ENCODE measurements at places on chromosomes 1 and 21.

DNA sequence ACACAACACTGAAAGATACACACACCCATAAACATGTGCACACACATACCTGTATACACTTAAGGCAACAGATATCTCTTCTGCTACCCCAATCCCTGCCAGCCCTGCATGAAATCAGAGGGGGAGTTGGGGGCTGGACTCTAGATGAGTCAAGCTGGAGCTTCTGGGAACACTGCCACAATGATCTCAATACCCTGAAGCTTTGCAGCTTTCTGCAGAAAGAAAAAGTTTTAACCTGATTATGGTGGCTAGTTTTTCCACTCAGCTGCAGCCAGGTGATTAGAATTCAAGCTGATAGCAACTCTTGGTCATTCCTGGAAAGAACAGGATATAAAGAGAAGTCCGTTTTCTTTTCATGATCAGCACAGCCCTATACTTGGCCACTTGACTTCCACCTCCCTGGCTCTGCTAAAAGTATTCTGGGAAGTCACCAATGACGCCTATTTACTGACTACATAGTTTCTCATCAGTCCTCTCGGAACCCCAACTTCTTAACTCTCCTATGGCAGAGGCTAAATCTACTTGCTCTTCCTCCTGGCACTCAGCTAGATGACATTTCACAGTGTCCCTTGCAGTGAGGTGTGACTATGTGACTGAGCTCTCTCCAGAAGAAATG, 20.7 kb upstream of the DNASE2B start:
- no peak for DNase-seq

DNA sequence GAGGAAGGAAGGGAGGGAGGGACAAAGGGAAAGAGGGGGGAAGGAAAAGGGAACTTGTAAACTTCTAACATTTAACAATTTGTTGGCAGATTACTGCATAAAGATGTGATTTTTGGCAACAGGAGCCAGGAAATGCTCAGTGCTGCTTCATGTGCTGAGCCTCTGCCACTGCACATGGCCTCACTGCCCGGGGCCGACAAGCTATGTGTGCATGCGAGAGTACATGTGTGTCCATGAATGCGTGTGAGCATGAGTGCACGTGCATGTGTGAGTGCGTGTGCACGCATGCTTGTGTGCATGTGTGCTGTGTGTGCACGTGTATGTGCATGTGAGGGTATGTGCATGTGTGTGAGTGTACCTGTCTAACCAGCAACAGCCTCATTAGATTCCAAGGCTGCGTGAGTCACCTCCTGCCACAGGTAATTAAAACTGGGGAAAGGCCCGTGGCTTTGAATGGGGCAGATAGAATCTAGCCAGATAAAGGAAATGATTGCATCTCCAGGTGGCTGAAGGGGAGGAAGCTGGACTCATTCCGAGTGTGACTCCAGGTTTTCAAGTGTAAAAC, 41.4 kb upstream of the TSPEAR start:
- DNase-seq: no peak

- no peak for DNase-seq
Observed at GRCh38 chr1:85406081-85406480, 58.9 kb downstream of the DDAH1 start.

- no peak for DNase-seq
Observed at GRCh38 chr1:25856856-25857255, 2.4 kb downstream of the AUNIP start.

DNA sequence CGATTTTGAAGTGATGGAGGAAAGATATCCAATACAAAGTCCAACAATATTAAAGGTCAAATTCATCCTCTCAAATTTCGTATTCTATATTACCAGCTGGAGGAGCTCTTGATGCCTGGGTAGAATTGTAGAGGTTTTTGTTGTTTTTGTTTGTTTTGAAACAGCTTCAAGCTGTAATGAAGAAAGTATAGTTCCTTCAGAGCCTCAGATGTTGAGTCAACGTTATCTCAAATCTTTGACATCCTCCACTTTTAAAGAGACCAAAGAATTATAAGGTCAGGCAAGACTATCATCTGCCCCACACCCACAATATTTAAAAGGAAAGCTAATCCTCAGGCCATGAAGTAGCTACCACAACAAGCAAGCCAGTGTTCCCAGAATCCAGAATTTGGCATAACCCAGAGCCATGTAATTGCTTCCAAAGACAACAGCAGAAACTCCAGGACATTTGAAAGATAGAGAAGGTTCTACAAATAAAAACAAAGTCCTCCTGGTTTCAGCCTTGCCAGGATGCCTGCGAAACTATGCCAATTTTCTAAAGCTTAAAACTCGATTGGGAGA, 24.9 kb downstream of the VAV3 start:
- no peak for DNase-seq

DNA sequence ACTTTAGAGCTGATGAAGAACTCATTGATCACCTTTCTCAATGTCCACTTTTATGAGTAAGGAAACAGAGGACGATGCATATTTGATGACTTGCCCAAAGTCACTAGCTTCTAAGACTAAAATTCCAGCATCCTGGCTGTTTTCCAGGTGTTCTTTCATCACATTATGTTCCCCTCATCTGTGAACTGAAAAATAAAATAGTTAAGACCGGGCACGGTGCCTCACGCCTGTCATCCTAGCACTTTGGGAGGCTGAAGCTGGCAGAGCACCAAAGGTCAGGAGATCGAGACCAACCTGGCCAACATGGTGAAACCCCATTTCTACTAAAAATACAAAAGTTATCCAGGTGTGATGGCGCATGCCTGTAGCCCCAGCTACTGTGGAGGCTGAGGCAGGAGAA, 297.5 kb downstream of the DUSP10 start:
- DNase-seq: no peak

DNA sequence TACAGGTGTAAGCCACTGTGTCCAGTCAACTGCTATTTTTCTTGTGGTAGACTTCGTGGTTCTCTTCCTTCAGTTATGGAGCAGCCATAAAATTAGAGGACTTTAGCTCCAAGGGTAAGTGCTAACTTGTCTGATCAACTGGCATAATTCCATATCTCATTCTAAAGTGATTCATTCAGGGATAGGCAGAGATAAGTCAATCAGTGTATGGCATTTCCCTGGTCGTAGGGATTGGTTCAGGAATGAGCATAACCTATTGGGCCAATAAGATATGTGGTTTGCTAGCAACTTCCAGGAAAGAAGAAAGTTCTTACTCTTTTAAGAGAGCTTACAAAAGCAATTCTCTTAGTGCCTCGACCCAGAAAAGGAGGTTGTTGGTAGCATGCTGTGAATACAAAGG, 4.7 kb upstream of the ZSWIM5 start:
- no peak for DNase-seq

- DNase-seq: no peak
Observed at GRCh38 chr1:153261281-153262069, 2.0 kb downstream of the LORICRIN start.

GRCh38 chr1:114700036-114700600, 4.8 kb upstream of the AMPD1 start:
- DNase-seq: no peak

DNA sequence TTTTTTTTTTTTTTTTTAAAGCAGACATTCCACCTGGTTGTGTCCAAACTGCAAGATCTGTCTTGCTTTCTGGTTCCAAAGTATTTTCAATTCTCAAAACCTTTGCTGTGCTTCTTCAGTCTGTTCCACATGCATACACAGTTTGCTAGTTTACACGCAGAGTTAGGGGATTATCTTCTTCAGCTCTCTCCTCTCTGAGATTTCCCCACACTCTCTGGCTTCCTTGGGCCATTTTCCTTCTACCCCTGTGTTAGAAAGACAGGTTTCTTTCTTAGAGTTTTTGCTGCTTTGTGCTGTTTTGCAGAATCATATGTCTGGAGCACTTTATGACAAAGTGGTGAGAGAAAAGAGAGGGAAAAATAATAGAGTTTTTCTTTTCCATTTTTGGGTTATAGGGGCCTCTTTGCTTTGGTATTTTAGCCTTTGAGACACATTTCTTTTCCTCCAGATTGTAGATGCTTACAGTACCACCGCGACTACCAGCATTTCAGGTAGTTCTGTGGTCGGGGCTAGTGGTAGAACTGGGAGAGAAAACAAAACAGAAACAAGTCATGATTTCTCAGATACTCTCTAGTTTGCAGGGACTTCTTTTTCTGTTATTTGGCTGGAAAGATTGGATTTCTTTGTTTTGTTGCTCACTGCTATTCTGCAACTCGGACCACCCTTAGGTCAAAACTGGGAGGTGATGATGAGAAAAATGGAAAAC, 66.3 kb downstream of the RABGAP1L start:
- DNase-seq: no peak

- DNase-seq: no peak
Observed at GRCh38 chr1:113804421-113805255, 7.6 kb downstream of the RSBN1 start.

DNA sequence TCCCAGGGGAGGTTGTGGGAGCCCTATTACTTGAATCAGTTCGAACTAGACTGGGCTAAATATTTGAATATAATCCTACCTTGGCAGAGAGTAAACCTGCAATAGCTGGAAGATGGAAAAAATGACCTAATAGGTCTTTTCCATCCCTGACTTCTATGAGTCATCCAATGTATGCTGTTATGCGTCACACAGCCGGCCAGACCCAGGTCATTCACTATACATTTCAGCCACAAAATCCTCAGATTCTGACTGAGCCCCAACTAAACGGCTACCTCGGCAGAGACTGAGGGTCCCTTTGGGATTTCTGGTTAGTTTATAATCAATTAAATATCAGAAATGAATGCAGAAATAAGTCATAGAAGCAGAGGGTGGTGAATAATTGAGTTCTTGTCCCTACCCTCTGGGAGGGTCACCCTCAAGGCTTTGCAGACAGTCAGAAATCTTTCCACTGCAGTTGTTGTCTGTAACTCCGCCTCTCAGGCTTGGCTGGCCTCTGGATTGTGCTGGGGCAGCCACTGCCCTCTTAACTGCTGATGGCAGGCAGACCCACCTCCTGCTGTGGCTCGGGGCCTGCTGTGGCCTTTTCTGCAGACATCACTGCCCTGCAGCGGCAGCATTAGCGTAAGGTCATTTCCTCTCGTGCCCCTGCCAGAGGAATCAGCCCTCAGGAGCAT, 240.5 kb downstream of the TGFB2 start:
- no peak for DNase-seq

DNA sequence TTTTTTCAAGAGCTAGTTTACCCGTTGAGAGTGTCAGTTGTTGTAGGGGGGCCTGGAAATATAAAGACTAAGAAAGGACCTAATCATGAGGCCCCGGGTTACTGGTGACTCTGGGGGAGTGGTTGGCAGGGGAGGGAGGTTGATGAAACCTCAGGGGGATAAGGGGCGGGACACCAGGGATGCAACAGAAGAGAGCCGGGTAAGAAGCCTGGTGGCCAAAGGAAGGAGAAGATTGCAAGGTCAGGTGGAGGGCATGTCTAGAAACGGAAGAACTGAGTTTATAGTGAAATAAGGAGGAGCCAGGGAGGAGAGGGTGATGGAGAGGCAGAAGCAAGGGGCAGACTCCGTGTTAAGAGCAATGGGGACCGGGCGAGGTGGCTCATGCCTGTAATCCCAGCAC, 12.5 kb upstream of the SPOCD1 start:
- no peak for DNase-seq

GRCh38 chr1:211932933-211933254, 102.3 kb upstream of the LPGAT1 start:
- no peak for DNase-seq

DNA sequence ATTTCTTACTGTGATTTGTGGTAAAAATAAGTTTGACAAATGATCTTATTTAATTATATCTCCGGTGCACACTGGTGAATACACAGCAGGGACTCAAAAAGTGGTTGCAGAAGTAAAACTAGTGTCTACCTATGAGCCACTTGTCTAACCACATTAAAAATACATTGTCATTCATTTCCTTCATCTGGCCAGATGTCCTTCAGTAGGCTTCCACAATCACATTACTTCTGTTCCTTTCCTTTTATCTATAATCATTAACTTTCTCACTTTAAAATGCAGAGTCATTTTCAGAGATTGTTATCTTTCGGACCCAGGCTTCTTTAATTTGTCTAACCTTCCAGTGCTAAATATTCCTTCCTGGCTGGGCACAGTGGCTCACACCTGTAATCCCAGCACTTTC, 3.0 kb downstream of the RBBP5 start:
- DNase-seq: no peak

Data from GDM1 (cell line).